ENCODE measurements at places on chromosomes 11 and 22. TPM values are rescaled to one million over a fixed set of nuclear protein-coding genes. Genes with fewer than 3 reads are reported as not detected.

The OR51E2 gene
- total RNA-seq = not detected

- peak; percentile 55 for DNase-seq
Observed at GRCh38 chr11:128892866-128893565, 1.9 kb downstream of the KCNJ5 start.

GRCh38 chr11:67572747-67573419 is 10.7 kb upstream of the GSTP1 start:
- DNase-seq = peak; percentile 55

The KCNK7 gene
- 4.1 TPM for total RNA-seq

The USP2 gene
- 0.26 TPM for total RNA-seq

GRCh38 chr11:110468121-110468520 is 38.4 kb downstream of the FDX1 start:
- DNase-seq = no peak

DNA sequence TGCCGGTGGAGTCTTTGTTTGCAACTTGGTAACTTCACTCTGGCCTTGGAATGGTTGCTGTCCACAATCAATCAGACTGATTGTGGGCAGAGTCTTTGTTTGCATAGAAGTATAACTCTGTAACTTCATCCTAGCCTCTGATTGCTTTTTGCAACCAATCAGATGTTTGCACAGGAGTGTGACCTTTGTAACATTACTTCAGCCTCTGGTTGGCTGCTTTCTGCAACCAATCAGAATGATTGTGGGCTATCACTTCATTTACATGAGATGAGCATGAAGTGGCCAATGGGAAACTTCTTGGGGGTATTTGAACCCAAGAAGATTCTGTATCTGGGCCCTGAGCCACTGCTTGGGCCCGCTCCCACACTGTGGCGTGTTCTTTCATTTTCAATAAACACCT is 79.6 kb upstream of the CLDN5 start:
- DNase-seq = no peak

The MPST gene
- 121 TPM for total RNA-seq

- no peak for DNase-seq
Observed at GRCh38 chr11:64092111-64092760, 56.5 kb downstream of the FLRT1 start.

The LYVE1 gene
- not detected for total RNA-seq

- DNase-seq = no peak
Observed at GRCh38 chr11:108873310-108873709, 208.4 kb downstream of the DDX10 start.

- DNase-seq = no peak
Observed at GRCh38 chr22:45473626-45474237, 29.0 kb upstream of the FBLN1 start.

GRCh38 chr11:34599406-34599945 is 21.4 kb upstream of the EHF start:
- peak; percentile 98 for DNase-seq

The NXPE4 gene
- total RNA-seq = not detected

DNA sequence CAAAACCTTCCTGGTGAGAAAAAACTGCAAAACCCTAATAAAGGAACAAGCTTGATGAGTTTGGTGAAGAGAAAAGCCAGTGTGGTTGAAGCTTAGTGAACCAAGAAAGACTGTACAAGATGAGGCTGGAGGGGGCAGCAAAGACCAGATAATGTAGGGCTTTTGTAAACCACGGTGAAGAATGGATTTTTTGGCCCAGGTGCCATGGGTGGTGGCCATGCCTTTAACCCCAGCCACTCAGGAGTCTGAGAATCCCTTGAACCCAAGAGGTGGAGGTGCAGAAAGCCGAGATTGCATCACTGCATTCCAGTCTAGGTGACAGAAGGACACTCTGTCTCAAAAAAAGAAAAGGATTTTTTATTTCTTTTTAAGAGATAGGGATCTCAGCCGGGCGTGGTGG is 5.0 kb upstream of the ZDHHC5 start:
- no peak for DNase-seq

GRCh38 chr11:12430351-12430750 is 53.0 kb downstream of the PARVA start:
- peak; percentile 87 for DNase-seq

DNA sequence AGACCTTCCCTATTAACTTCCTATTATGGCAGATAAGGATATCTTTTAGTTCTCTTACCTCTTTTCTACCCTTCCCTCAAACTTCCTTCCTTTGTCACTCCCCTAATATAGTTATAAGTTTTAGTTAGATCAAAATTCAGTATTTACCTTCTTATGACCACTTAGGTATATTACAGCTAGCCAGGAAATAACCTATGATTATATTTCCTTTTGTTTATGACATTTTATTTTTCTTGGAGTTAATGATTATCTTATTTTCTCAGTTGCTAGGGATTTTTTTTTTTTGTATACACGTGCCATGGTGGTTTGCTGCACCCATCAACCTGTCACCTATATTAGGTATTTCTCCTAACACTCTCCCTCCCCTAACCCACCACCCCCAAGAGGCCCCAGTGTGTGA is 88.2 kb upstream of the ZBED5 start:
- DNase-seq = no peak
